ENCODE measurements at places on chromosomes 1 and 21. TPM values are rescaled to one million over a fixed set of nuclear protein-coding genes. Genes with fewer than 3 reads are reported as not detected.

- H3K4me3 ChIP-seq: no peak overlapping the region
- DNase-seq: no peak
- no peaks in the 10 kb centered on the region for H3K27me3 ChIP-seq
- no peak overlapping the region for H3K27ac ChIP-seq
- H3K4me1 ChIP-seq: peaks cover 4% of the 10 kb centered on the region
Measured at GRCh38 chr1:15064217-15064929, 89.2 kb upstream of the TMEM51 start.

Gene IGSF8
- 50.2 TPM for total RNA-seq

Gene SMPDL3B
- total RNA-seq: 0.89 TPM

DNA sequence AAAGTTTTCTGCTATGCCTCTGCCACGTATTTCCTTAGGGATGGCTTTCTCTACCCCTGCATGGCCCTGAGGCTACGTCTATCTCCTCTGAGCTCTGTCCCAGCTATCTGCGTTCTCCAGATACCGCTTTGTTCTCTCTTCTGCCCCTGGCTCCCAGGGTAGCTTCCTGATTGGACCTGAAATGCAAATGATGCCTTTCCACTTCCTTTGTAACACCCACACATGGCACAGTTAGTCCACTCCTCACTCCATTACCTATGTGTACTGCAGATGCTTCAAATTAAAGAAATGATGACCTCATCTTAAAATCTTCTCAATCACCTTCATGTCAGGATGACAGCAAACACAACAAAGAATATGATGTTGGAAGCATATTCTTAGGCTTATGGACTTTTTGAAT, 138.6 kb upstream of the POGK start:
- H3K27me3 ChIP-seq: no peaks in the 10 kb centered on the region
- no peak for DNase-seq
- no peaks in the 10 kb centered on the region for H3K36me3 ChIP-seq
- no peak overlapping the region for H3K4me3 ChIP-seq

Gene SHISAL2A
- total RNA-seq: 1.1 TPM

Gene CD84
- total RNA-seq: 10.1 TPM

GRCh38 chr1:117685936-117686806, 80.3 kb downstream of the TENT5C start:
- H3K27me3 ChIP-seq: no peaks in the 10 kb centered on the region
- H3K27ac ChIP-seq: no peak overlapping the region
- H3K4me1 ChIP-seq: no peaks in the 10 kb centered on the region
- H3K36me3 ChIP-seq: no peaks in the 10 kb centered on the region
- no peak overlapping the region for H3K4me3 ChIP-seq
